ENCODE measurements at places on chromosomes 2 and 18. TPM values are rescaled to one million over a fixed set of nuclear protein-coding genes. Genes with fewer than 3 reads are reported as not detected.

DNA sequence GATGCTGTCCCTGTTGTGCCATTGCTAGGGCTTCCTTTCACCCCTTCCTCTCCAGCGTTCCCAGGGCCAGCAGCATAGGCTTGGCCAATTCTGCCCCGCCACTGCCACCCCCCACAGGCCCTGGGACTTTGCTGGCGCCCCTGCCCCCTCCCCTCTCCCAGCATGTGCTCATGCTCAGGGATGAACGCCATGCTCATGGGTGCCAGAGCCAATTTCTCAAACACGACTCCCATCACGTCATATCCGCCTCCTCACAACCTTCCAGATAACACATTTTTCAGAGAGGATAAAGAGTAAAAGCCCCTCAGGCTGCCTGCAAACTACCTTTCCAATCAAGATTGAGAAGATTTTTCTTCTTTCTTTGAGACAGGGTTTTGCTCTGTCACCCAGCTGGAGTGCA is 48.6 kb downstream of the DNMT3A start:
- no peak for DNase-seq
- no peak overlapping the region for H3K4me3 ChIP-seq
- no peaks in the 10 kb centered on the region for H3K27me3 ChIP-seq
- H3K27ac ChIP-seq = no peak overlapping the region

FIGN gene
- 0.58 TPM for total RNA-seq

DNA sequence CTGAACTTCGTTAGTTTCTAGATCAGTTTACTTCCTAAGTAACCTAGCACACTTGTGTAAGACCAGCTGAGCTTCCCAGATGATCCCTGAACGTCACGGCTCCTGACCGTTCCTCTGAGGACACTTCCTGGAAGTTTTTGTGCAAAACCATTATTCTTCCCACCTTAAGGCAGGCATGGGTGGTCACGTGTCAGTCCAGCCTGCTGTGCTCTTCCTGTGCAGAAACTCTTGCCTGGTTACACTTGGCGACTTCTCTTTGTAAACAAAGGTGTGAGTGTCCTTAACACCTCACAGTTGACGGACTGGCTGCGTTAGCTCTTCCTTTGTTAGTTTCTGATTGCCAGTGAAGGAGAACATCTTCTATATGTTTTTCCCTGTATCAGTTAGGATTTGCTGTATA is 118.3 kb downstream of the SH3RF3 start:
- no peaks in the 10 kb centered on the region for H3K27me3 ChIP-seq
- no peaks in the 10 kb centered on the region for H3K36me3 ChIP-seq
- H3K27ac ChIP-seq = no peak overlapping the region
- no peaks in the 10 kb centered on the region for H3K4me1 ChIP-seq

GRCh38 chr2:149055751-149056150 is 17.3 kb downstream of the LYPD6B start:
- H3K4me3 ChIP-seq = no peak overlapping the region
- H3K27ac ChIP-seq = no peak overlapping the region
- DNase-seq = no peak
- H3K36me3 ChIP-seq = no peaks in the 10 kb centered on the region

LGALSL gene
- total RNA-seq = 26.4 TPM

DSG1 gene
- not detected for total RNA-seq

FOSL2 gene
- total RNA-seq = 142 TPM

DNA sequence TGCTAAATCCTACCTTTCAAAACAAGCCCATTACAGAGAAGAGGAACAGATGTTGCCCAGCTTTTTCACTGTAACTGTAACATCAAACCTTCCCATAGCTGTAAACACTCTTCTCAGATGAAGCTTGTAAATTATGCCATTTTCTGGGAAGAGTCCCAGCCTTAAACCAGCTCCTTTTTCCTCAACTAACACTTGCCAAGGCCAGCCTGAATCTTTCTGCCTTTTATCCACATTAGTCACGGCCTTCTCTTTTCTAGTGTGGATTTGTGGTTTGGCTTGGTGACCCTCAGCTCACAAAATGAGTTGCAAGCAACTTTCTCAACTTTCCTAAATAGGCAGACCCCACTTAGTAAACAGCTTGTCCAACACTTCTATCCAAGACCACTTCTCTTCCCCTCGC is 90.2 kb downstream of the CABLES1 start:
- no peak for DNase-seq
- no peak overlapping the region for H3K4me3 ChIP-seq
- H3K36me3 ChIP-seq = no peaks in the 10 kb centered on the region
- peak overlapping the region; percentile 57 for H3K27ac ChIP-seq

DNA sequence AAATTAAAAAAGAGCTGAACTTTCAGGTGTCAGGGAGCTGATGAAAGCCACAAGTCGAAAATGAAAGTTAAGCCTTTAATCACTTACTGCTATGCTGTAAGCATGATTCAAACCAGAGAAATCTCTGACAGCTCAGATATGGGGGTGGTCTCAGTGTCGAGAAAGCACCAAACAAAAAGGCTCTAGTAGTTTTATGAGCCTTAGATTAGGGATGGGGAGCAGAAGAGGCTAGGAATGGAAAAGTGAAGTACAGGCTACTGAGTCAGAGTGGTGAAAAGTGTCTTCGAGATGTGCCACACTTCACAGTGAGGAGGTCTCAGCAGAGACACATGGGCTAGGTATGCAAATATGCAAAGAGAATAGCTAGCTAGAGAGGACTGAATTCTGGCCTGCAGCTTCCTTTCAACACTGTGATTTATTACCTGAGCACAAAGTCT is 482.2 kb downstream of the SPAG16 start:
- H3K36me3 ChIP-seq = no peaks in the 10 kb centered on the region
- no peak overlapping the region for H3K4me3 ChIP-seq
- H3K27me3 ChIP-seq = no peaks in the 10 kb centered on the region
- DNase-seq = no peak
- no peak overlapping the region for H3K27ac ChIP-seq

NLRC4 gene
- total RNA-seq = 0.22 TPM

TTC31 gene
- total RNA-seq = 25.2 TPM

DNA sequence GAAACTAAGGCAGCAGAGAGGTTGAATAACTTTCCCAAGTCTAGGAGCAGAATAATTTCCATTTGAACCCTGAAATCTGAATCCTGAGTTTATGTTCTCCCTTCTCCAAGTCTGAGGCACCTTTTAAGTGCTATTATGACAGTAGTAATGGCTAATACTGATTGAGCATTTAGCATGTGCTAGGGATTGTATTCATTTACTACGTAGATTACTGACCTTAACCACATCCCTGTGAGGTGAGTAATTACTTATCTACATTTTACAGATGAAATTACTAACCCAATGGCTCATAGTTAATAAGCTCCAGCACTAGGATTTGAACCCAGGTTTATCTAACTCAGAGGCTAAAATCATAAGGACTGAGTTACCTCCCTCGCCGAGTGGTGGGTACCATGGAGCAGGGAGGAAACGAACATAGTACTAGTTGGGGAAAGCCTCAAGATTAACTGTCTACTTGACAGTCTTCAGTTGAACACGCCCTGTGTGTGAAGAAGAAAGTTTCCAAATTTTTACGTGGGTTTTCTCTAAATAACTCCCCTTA is 93.0 kb downstream of the MAPRE2 start:
- DNase-seq = no peak
- no peaks in the 10 kb centered on the region for H3K27me3 ChIP-seq
- no peak overlapping the region for H3K4me3 ChIP-seq
- H3K27ac ChIP-seq = no peak overlapping the region
- no peaks in the 10 kb centered on the region for H3K4me1 ChIP-seq

DNA sequence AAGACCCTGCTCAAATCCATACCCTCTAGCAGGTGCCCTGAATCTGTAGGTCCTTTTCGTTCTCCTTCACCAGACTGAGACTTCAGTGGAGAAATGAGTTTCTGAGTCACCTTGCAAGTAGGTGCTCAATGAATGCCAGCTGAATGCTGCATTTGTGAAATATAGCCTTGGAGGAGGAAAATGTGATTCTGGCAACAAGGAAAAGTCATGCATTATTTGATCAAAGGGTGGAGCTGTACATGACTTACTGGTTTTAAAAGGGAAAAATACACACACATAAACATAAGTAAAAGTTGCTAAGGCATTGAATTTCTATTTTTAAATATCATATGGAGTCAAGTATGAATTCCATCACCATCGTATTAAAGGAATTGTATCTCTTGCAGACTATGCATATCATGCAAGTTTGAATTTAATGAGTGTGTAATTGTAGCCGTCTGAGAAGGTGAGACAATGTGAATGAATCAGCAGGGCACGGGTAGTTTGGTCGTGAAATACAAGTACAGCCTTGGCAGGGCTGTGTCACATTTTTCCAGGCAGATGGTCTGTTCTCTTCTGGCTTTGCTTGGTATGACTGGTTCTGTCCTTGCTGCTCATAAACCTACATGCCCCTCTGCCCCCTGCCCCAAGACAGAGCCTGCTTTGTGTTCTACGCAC is 160.8 kb downstream of the COL6A3 start:
- no peaks in the 10 kb centered on the region for H3K27me3 ChIP-seq
- no peak overlapping the region for H3K27ac ChIP-seq
- peaks cover 3% of the 10 kb centered on the region for H3K4me1 ChIP-seq
- no peaks in the 10 kb centered on the region for H3K36me3 ChIP-seq
- DNase-seq = no peak

LYG1 gene
- 0.96 TPM for total RNA-seq

DNA sequence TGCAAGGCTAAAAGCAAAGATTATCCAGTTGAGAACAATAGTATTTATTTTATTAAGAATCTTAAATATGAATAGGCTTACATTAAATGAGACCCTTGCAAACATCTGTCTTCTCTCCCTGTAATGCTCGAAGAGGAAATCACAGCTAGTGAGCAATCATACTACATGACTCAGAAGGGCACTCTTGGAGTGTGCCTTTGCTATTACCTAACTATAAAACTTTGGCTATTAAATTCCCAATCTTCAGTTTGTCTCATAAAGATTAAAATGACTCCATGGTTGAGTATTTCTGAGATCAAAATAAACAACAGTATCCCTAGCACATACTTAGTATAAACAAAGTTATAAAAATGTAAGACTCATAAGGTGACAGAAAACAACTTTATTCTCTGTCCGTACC is 296.9 kb downstream of the KCNJ3 start:
- no peak overlapping the region for H3K27ac ChIP-seq
- no peak for DNase-seq
